ENCODE measurements at places on chromosomes 13 and 19.

- no peak for DNase-seq
Measured at GRCh38 chr13:50912851-50913250, 3.3 kb downstream of the RNASEH2B start.

- no peak for DNase-seq
Measured at GRCh38 chr19:14615623-14616022, 32.7 kb downstream of the CLEC17A start.

DNA sequence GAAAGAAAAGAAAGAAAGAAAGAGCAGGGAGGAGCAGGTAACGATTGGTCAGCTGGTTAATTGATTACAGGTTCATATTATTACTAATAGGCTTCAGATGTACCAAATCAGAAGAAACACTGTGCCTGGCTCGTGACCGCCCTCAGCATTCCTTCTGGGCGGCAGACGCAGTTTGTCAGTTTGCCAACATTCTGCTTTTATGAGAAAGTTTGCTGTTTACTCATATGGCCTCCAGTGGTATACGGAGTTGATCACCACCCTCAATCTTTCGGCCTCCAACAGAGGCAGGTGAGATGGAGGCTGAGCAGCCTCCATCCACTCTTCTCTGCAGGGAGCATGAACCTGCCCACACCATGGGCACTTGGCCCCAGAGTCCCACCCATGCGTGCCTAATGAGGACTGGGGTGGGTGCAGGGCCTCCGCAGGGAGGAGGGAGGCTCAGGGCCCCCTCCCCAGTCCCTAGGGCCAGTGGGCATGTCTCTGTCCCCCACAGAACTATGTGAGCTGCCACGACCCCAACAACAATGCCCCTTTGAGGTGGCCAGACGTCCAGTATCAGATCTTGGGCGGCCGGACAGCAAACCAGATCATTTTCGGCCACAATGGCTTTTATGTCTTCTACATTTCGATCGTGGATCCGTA is 8.8 kb downstream of the PRR22 start:
- no peak for DNase-seq

- no peak for DNase-seq
Measured at GRCh38 chr13:46057256-46058015, 4.9 kb upstream of the ZC3H13 start.

GRCh38 chr19:34217952-34218817 is 36.2 kb upstream of the GARRE1 start:
- DNase-seq, result peak; percentile 98

- DNase-seq, result no peak
Measured at GRCh38 chr13:61252213-61252612, 163.4 kb downstream of the PCDH20 start.

DNA sequence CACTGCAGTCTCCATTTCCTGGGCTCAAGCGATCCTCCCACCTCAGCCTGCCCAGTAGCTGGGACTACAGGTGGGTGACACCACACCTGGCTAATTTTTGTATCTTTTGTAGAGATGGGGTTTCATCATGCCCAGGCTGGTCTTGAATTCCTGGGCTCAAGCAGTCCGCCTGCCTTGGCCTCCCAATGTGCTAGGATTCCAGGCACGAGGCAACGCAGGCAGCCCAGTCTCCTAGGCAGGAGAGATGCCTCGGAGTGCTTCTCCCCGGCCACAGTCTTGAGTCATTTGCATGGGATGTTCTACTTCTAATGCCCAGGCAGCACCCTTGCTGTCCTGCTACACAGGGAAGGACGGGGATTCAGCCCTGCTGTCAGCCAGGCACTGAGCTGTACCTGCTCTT is 8.7 kb downstream of the MICOS13 start:
- no peak for DNase-seq

- no peak for DNase-seq
Measured at GRCh38 chr19:51541458-51542357, 10.2 kb upstream of the SIGLEC6 start.

Measured in AG04449 (cell line).